ENCODE measurements at places on chromosomes 5 and 9.

DNA sequence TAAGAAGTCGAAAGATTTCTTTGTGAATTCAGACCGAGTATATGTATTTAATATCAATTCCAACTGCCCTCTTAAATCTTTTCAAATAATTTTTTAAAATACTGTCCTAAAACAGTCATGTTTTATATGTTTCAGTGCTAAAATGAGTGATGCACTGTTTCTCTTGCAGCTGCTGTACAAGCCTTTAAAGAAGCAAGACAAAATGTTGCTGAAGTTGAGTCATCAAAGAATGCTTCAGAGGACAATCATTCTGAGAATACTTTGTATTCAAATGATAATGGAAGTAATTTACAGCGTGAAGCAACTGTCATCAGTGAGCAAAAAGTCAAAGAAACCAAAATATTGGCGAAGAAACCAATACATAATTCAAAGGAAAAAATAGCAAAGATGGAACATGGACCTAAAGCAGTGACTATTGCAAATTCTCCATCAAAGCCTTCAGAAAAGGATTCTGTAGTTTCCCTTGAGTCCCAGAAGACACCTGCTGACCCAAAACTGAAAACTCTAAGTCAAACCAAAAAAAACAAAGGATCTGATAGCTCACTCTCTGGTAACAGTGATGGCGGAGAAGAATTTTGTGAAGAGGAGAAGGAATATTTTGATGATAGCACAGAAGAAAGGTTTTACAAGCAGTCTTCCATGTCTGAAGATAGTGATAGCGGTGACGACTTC, 58.0 kb downstream of the LOX start:
- DNase-seq = no peak

GRCh38 chr9:5073701-5074100, 88.6 kb downstream of the JAK2 start:
- no peak for DNase-seq

GRCh38 chr9:90783552-90783951, 18.1 kb upstream of the SYK start:
- DNase-seq = no peak

GRCh38 chr5:112555691-112556090, 136.6 kb upstream of the EPB41L4A start:
- DNase-seq = no peak

- DNase-seq = no peak
These were observed 85.6 kb downstream of the ROR2 start for GRCh38 chr9:91864380-91864779.

Measured in C1 segment of cervical spinal cord (tissue), 14 donors.